ENCODE measurements at places on chromosomes 7 and 10. TPM values are rescaled to one million over a fixed set of nuclear protein-coding genes. Genes with fewer than 3 reads are reported as not detected.
A peak's percentile ranks its signal among the peaks of the same experiment; 100 is the strongest.

GRCh38 chr7:43398831-43399230 is 184.1 kb upstream of the STK17A start:
- ATAC-seq: no peak

DNA sequence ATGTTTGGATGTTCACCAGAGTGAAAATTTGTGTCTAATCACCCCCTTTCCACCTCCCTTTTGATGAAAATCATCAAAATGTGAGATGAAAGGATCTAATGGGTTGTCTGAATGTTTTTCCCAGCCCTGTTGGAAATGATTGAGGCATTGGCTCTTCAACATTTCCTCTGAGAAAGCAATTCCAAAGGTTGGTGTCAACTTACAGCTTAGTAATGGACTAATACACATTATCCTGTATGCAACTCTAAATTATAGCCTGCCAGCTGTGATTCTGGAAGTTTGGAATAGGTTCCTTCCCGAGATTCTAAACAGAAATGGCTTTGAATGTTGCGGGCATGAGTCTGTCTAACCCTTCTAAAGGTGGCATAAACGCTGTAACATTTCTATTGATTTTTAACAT is 152.9 kb downstream of the DYNC1I1 start:
- no peak for ATAC-seq

DNA sequence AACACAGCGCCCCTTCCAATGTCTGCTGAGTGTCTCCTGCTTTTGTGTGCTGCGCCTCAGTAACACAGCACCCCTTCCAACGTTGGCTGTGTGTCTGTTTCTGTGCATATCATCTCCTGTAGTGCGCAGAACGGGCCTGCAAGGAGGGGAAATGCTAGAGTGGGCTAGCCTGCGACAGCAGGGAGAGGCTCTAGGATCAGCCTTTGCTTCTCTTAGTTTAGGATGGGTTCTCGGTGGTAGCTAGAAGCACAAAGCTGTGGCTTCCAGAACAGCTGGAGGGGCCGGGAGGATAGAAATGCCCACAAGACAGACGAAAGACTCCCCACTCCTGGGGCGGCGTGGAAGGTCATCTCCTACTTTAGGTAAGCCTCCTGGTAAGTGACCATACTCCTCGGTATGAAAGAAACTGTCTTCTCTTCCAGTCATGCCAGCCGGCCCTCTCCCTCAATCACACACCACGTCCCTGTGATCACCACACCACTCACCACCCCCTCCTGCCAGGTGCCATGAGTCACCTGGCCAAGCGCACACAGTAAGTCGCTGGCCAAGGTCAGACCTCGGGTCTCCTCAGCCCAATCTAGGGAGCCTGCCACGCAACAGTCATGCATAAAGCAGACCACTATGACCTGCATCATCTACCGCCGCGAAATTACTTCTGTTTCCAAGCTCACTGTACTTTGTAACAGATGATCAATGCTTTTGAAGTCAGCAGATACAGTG is 4.8 kb downstream of the PITRM1 start:
- ATAC-seq: no peak

- ATAC-seq: no peak
Measured at GRCh38 chr7:12646139-12646538, 41.3 kb upstream of the ARL4A start.

SH2B2 gene
- total RNA-seq: 1.1 TPM

- ATAC-seq: no peak
Measured at GRCh38 chr7:25478925-25479324, 250.6 kb upstream of the NPVF start.

GPR22 gene
- not detected for total RNA-seq

- ATAC-seq: peak; percentile 51
Measured at GRCh38 chr10:96613576-96613975, 26.8 kb upstream of the TM9SF3 start.

- ATAC-seq: no peak
Measured at GRCh38 chr7:139494835-139495579, 11.5 kb upstream of the KLRG2 start.

- ATAC-seq: no peak
Measured at GRCh38 chr7:156279635-156280034, 360.9 kb upstream of the RNF32 start.

- ATAC-seq: peak; percentile 57
Measured at GRCh38 chr7:73547841-73548240, 9.6 kb downstream of the BCL7B start.

- ATAC-seq: no peak
Measured at GRCh38 chr10:28396331-28396730, 93.5 kb upstream of the MPP7 start.

- ATAC-seq: no peak
Measured at GRCh38 chr10:42976351-42977031, 100.4 kb upstream of the RET start.

DNA sequence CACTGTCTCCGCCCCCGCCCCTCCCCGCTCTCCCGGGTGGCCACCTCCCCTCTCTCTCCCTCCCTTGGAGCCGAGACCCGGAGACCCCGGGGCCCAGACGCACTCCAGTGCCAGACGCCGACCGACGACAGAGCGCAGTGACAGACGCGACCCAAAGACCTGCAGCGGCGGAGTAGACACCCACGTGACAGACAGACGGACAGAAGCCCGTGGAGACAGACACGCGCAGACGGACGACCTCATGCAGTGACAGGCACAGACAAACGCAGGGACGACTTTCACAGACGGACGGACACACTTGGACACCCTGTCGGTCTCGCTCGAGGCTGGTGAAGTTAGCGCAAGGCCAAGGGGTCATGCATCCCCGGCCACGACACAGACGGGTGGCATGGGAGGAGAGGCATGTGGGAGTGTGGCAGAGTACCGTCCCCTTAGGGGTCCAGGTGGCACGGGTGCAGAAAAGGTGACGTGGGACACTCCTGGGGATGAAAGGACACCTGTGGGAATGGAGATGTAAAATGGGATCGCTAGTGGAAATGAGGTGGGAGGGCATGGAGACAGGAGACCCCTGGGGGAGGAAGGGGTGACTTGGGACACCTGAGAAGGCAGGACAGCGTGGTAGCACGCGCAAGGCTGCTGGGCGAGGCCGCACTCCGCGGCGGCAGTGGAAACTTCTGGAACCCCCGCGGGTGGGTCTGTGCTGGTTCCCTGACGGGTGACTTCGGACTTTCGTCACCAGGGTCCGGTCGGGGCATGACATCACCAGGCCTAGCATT is 456 bp upstream of the ACHE start:
- ATAC-seq: no peak

UPK3BL2 gene
- 88.8 TPM for total RNA-seq

DNA sequence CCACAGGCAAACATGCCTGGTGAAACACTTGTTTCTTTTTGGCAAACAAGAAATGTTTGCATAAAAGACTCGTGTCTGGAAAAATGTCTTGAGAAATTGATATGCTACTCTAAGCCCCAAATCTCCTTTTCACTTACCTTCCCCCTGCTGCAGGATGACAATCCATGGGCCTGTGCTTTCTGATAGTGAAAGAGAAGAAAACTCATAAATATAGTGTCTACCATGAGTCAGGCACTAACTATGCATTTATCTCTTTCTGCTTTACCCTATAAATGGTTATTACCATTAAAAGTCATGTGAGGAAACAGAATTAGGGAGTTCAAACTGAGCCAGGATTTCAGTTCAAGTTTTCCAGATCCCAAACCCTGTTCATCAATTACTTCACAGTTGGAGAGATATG is 6.6 kb upstream of the TARP start:
- ATAC-seq: no peak

SDK1 gene
- 1.0 TPM for total RNA-seq

DNA sequence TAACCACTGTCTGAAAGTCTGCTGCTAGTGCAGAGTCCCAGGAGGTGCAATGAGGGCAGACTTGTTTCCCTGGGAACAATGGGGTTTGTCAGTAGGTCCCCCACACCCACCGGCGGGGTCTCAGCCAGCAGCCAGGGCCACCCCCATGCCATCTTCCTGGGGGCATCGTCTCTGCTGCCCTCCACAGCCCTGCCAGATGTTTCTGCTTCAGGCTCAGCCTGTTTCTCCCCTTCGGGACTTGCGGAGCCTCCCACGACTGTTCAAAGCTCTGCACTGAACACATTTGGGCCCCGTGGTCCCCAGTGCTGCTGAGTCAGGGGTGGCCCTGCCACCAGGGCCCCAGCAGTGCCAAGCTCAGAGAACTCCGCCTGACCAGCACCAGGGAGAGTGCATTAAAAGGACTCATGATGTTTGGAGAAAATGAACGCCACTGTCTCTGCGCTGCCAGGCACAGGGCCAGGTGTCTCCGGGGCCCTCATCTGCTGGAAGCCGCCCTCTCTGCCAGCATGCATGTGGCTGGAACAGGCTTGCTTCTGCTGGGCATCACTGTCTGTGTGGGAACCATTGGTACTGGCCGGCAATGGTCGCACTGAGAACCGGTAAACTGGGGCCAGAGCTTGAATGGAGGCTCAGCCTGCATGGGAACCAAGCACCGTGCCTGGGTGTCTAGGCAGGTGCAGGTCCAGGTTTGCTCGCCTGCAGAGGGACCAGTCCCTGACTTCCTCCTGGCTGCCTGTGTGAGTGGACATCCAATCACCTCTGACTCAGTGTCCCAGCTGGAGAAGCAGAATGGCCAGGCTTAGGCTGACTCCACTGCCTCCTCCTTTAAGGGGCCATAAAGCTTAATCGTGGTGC is 345.1 kb downstream of the GLRX3 start:
- ATAC-seq: no peak

PLEKHS1 gene
- total RNA-seq: 1.0 TPM

DNA sequence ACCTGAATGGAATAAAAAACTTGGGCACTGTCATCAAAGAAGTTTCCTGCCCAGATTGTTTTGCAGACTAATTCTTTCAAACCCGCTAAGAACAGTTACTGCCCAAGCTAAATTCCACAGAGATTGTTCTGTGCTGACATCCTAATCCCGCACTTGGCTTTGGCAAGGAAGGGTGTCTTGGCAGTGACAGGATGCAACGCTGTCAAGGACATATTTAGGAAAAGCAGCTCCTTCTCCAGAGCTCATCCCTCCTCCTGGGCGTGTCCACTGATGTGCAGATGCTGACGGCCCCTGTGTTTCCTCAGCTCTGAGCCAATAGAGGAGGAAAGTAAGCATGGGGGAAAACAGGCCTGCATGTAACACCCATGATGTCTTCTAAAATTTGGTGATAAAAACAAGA is 74.2 kb downstream of the EEPD1 start:
- no peak for ATAC-seq

DNA sequence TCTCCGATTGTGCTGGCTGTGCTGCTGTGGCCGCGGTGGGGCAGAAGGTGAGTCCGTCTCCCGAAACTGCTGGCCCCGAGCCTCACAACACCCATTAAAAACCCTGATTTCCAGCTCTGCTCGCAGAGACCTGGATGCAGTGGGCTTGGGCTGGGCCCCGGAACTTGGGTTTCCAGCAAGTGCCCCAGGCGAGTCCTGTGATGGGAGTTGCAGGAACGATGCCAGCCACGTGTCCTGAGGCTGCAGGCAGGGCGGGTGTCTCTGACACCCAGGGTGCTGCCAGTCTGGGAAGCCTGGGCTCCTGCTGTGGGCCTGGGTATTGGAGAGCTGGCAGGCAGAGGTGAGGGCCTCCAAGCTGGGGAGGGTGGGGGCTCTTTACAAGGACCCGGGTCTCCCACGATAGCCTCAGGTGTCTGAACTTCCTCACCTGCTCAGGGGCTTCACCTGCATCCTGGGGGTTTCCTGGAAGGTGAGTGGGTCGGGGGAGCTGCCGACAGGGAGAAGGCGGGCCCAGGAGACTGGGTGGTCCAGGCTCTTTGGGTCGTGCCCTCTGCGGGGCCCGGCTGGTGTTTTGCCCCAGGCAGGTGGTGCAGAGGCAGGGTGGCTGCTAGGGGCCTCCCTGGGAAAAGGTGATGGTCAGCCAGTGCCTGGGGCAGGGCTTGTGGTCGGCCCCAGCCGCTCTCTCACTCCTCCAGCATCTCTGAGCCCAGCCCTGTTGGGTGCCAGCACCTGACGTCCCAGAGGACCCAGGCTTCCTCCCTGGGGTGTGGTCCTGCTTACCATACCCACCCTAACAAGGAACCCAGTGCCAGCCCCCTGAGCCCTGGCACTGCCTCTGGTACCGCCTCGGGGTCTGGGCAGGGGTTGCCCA is 180.3 kb downstream of the DNAJB6 start:
- no peak for ATAC-seq

GRCh38 chr10:109902992-109903947 is 20.0 kb downstream of the XPNPEP1 start:
- no peak for ATAC-seq

GRCh38 chr10:26169466-26169865 is 47.1 kb upstream of the GAD2 start:
- ATAC-seq: no peak

CALHM3 gene
- total RNA-seq: not detected

CRHR2 gene
- not detected for total RNA-seq

DNA sequence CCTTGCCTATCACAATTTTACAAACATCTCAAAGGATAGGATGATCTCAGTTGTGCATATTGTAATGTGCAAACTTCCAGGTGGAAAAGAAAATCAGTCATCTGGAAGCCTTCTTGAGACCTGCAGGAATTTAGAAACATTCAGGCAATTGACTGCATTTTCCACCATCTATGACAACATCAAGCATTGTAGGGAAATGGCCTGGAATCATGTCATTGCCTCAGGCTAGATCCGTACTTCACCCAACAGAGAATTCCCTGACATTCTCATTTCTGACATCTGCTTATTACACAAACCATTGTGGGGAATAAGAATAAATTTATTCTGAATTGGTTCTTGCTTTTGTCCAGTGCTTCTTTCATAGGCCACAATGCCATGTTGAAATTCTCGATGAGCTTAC is 124.9 kb upstream of the NPVF start:
- no peak for ATAC-seq

WDR86 gene
- total RNA-seq: 0.48 TPM

DNA sequence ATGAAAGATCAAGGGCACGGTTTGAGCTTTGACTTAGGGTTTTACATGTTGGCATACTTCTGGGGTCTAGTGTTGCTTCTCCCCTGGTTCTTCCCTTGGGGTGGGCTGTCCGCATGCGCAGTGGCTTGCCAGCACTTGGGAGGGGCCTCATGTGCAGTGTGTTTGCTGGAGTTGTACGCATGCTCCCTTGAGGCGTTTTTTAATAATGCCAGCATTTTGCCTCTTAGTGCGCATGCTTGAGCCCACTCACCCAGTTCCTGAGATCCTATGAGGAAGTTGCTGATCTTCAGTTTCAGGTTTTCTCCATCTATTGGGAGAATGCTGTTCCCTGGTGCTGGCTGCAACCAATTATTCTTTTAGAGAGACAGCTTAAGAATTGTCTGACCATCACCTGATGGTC is 113.4 kb upstream of the GPR141 start:
- no peak for ATAC-seq

DNA sequence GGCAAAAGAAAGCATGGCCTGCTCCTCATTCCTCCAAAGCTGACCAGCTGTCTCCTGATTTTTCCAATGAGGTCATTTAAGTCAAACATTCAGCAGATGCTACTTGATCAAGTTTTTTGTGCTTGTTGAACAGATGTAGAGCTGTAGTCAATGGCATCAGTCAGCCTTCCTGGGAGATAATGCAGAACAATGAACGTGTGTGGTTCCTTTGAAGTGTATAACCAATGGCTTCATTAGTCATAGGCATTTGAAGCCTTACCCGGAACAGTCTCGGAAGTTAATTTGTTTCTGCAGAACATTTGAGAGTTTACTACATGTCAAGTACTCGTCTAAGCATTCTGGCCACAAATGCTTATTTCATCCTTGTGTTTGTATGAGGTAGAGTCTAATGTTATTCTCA is 227.1 kb downstream of the ADRA2A start:
- ATAC-seq: no peak

GRCh38 chr7:121303422-121304101 is 25.2 kb upstream of the WNT16 start:
- no peak for ATAC-seq

RADIL gene
- total RNA-seq: 0.20 TPM
